HT-29 (cell line): ENCODE measurements at places on chromosomes 5 and 9.

- DNase-seq = no peak
Observed at GRCh38 chr9:126392662-126393371, 66.2 kb downstream of the MVB12B start.

- DNase-seq = no peak
Observed at GRCh38 chr5:103436112-103436511, 126.5 kb downstream of the NUDT12 start.

DNA sequence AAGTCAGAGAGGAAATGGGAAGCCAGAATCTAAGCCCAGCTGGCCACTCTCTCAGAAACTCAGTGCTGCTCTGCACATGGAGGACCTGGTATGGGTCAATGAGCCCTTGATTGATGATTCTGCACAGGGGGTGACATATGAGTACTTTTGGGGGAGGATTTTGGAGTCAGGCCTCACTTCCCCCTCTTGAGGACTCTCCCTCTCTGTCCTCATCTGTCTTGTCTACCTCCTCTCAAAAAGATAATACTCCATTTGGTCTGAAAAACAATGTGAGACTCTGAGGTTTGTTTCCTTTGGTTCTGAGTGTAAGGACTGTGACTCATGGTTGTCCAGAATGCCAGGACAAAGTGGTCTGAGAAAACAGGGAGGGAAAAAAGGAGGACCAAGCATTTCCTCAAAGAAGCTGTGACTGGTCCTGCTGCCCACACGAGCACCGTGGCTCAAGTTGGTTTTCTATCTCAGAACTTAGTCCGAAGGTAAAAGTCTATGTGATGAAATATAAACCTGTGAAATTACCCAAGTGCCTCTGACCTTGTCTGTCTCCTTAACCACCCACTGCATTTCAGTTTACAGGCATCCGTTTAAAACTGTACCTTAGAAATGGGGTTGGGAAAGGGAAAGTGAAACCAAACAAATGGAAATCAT lies 11.1 kb downstream of the TTC39B start:
- peak; percentile 16 for DNase-seq

DNA sequence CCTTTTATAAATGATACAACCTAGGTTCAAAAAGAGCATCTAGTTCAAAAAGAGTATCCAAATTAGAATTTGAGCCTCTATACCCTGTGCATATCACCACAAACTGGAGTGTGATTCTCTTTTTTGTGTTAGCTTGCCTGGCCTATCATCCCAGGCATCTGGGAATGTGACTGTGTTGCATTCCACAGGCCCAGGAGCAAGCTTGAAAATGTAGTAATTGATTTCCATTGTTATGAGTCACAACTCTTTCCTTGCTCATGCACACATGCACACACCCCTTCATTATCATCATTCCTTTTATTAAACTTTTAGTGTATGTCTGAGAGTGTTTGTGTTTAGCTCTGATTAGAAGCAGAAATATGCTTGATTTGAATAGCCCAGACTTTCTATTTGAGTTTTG lies 75.2 kb downstream of the FCHO2 start:
- peak; percentile 54 for DNase-seq

DNA sequence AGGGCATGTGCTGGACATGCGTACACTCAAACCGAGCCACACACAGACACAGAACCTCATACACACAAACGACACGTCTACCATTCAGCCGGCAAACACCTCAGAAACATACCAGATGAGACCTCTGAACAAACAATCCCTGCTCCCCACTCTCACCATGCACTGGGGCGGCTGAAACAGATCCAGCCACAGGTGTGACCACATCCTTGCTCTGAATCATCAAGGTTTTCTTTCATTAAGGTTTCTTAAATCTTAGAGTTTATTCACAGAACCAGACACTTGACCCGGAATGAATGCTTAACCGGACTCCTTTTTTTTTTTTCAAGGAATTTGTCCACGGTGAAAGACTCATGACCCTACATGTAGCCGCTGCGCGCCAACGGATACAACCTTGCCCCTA lies 26.2 kb downstream of the TERT start:
- no peak for DNase-seq
